ENCODE measurements at places on chromosomes 12 and 14. TPM values are rescaled to one million over a fixed set of nuclear protein-coding genes. Genes with fewer than 3 reads are reported as not detected.

The TAS2R19 gene
- polyA plus RNA-seq, result not detected

The KCNMB4 gene
- 5.6 TPM for polyA plus RNA-seq

The LRRC43 gene
- polyA plus RNA-seq, result 7.9 TPM

The PCED1B gene
- 2.8 TPM for polyA plus RNA-seq

The MDGA2 gene
- polyA plus RNA-seq, result not detected

The NOS1 gene
- polyA plus RNA-seq, result 1.3 TPM

The PDE3A gene
- 3.3 TPM for polyA plus RNA-seq

The RBM25 gene
- 18.8 TPM for polyA plus RNA-seq

The SERPINA10 gene
- polyA plus RNA-seq, result not detected

- DNase-seq, result no peak
- H3K4me1 ChIP-seq, result no peaks in the 10 kb centered on the region
- peak overlapping the region; percentile 87 for H3K4me3 ChIP-seq
- H3K27ac ChIP-seq, result no peak overlapping the region
Measured at GRCh38 chr12:79692860-79693577, 2.3 kb upstream of the PAWR start.

DNA sequence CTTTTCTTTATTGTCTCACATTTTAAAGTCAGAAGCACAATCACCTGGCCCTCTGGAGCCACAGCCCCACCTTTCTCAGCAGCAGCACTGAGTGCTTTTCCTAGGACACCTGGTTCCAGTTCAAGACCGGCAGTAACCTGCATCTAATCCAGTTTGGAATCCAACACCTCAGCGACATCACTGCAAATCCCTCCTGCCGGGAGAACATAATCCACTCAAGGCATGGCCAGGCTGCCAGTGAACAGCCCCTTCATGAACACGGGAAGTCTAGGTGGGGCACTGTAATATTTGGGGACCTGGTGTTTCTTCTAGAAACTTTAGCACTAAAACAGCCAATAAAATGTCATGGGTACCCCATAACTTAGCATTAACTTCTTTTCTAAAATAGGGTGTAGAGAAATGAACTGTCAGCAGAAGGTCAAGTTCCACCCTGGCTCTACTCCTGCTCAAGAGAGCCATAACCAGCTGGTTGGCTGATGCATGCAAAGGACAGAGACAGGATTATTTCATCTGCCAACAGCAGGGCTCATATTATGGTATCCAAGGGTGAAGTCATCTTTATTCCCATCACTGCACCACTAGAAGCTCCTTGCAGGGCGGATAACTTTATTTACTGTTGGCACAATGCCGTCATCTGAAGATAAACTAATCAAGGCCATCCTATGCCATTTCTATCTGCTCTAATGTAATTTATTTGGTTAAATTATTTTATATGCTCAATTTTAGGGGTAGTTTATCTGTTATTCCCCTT is 76.7 kb downstream of the TTC7B start:
- no peaks in the 10 kb centered on the region for H3K27me3 ChIP-seq
- H3K27ac ChIP-seq, result no peak overlapping the region
- H3K4me3 ChIP-seq, result no peak overlapping the region
- no peaks in the 10 kb centered on the region for H3K4me1 ChIP-seq

- no peaks in the 10 kb centered on the region for H3K36me3 ChIP-seq
- H3K4me3 ChIP-seq, result no peak overlapping the region
- no peaks in the 10 kb centered on the region for H3K27me3 ChIP-seq
- H3K27ac ChIP-seq, result no peak overlapping the region
- no peaks in the 10 kb centered on the region for H3K4me1 ChIP-seq
Measured at GRCh38 chr14:98943907-98944306, 328.1 kb downstream of the BCL11B start.

GRCh38 chr14:86015511-86015910 is 485.6 kb downstream of the FLRT2 start:
- DNase-seq, result no peak
- H3K4me3 ChIP-seq, result no peak overlapping the region
- no peaks in the 10 kb centered on the region for H3K4me1 ChIP-seq
- H3K27ac ChIP-seq, result no peak overlapping the region

GRCh38 chr14:53127832-53128231 is 25.3 kb downstream of the DDHD1 start:
- H3K27me3 ChIP-seq, result no peaks in the 10 kb centered on the region
- DNase-seq, result no peak
- no peaks in the 10 kb centered on the region for H3K36me3 ChIP-seq
- H3K27ac ChIP-seq, result no peak overlapping the region

DNA sequence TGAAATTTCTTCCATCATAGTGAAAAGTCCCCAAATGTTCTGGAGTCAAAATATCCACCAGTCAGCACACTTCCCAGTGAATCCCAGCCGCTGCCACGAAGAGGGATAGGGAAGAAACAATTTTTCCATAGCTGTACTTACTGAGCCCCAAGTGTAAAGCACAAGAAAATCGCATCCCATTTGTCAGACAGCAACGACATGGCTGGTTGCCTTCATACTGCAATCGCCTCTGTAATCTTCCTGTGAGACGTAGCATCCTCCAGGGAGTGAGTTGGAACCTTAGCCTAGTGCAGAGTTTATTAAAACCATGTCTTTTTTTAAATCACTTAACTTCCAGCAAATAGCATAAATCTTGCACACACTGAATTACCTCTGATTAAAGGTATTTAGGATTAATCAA is 56.8 kb downstream of the GNG2 start:
- DNase-seq, result no peak
- H3K4me3 ChIP-seq, result no peak overlapping the region
- no peaks in the 10 kb centered on the region for H3K4me1 ChIP-seq
- H3K27ac ChIP-seq, result no peak overlapping the region
- no peaks in the 10 kb centered on the region for H3K27me3 ChIP-seq

GRCh38 chr12:27201169-27201568 is 42.9 kb upstream of the STK38L start:
- DNase-seq, result no peak
- no peaks in the 10 kb centered on the region for H3K36me3 ChIP-seq
- no peaks in the 10 kb centered on the region for H3K27me3 ChIP-seq
- no peak overlapping the region for H3K27ac ChIP-seq

GRCh38 chr12:8504351-8504750 is 9.0 kb upstream of the CLEC4D start:
- no peaks in the 10 kb centered on the region for H3K36me3 ChIP-seq
- H3K27ac ChIP-seq, result no peak overlapping the region
- H3K4me1 ChIP-seq, result no peaks in the 10 kb centered on the region
- no peaks in the 10 kb centered on the region for H3K27me3 ChIP-seq
- no peak overlapping the region for H3K4me3 ChIP-seq
- DNase-seq, result no peak

GRCh38 chr14:92414690-92415445 is 91.9 kb downstream of the SLC24A4 start:
- H3K4me1 ChIP-seq, result no peaks in the 10 kb centered on the region
- H3K4me3 ChIP-seq, result no peak overlapping the region
- H3K27ac ChIP-seq, result no peak overlapping the region
- no peaks in the 10 kb centered on the region for H3K36me3 ChIP-seq
- DNase-seq, result no peak

DNA sequence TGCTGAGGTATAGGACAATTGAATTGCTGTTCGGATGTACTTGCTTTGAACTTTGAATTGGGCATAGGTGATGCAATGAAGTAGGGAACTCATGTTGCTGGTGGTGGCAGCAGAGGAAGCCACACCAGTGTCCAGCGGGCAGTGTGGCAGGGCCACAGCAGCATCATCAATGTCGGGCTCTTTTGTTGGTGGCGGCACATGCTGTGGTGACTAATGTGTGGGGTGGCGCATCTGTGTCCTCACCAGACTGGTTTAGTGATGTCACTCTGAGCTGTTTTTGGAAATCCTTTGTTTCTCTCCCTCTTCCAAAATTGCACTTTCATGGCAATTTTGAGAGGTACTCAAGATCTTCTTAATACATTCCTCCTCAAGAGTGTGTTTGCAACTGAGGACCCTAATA is 187.6 kb downstream of the ETNK1 start:
- H3K36me3 ChIP-seq, result no peaks in the 10 kb centered on the region
- H3K4me1 ChIP-seq, result no peaks in the 10 kb centered on the region
- H3K27me3 ChIP-seq, result no peaks in the 10 kb centered on the region

- no peaks in the 10 kb centered on the region for H3K4me1 ChIP-seq
- H3K27me3 ChIP-seq, result no peaks in the 10 kb centered on the region
- H3K4me3 ChIP-seq, result no peak overlapping the region
- no peaks in the 10 kb centered on the region for H3K36me3 ChIP-seq
- no peak for DNase-seq
Measured at GRCh38 chr12:15855646-15856045, 26.5 kb upstream of the STRAP start.

GRCh38 chr14:57918791-57919190 is 52.9 kb upstream of the SLC35F4 start:
- H3K4me1 ChIP-seq, result no peaks in the 10 kb centered on the region
- no peak overlapping the region for H3K4me3 ChIP-seq
- no peak for DNase-seq
- no peak overlapping the region for H3K27ac ChIP-seq
- H3K27me3 ChIP-seq, result no peaks in the 10 kb centered on the region
- no peaks in the 10 kb centered on the region for H3K36me3 ChIP-seq

- H3K27me3 ChIP-seq, result no peaks in the 10 kb centered on the region
- DNase-seq, result peak; percentile 77
- no peaks in the 10 kb centered on the region for H3K36me3 ChIP-seq
Measured at GRCh38 chr14:29584992-29585391, 342.7 kb downstream of the PRKD1 start.

DNA sequence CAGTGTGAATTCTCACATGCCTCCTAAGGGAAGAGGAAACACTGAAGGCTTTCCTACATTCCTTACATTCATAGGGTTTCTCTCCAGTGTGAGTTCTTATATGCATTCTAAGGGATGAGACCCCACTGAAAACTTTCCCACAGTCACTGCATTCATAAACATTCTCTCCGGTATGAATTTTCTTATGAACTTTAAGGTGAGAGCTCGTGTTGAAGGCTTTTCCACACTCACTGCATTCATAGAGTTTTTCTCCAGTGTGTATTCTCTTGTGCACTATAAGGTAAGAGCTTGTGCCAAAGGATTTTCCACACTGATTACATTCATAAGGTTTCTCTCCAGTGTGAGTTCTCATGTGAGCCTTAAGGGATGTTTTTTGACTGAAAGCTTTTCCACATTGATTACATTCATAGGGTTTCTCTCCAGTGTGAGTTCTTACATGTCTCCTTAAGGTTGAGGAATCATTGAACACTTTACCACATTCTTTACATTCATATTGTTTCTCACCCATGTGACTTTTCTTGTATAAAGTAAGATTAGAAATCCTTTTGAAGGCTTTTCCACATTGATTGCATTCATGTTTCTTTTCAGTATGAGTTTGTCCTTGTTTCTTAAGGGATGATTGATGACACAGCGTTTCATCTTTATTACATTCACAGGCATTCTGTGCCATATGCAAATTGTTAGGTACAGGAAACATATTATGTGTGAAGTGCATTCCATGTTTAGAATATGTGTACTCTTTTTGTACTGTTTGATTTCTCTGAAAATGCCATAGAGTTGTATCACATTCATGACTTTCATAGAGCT is 9.5 kb downstream of the ZNF891 start:
- H3K27ac ChIP-seq, result no peak overlapping the region
- peaks cover 25% of the 10 kb centered on the region for H3K36me3 ChIP-seq
- DNase-seq, result no peak
- H3K27me3 ChIP-seq, result no peaks in the 10 kb centered on the region

DNA sequence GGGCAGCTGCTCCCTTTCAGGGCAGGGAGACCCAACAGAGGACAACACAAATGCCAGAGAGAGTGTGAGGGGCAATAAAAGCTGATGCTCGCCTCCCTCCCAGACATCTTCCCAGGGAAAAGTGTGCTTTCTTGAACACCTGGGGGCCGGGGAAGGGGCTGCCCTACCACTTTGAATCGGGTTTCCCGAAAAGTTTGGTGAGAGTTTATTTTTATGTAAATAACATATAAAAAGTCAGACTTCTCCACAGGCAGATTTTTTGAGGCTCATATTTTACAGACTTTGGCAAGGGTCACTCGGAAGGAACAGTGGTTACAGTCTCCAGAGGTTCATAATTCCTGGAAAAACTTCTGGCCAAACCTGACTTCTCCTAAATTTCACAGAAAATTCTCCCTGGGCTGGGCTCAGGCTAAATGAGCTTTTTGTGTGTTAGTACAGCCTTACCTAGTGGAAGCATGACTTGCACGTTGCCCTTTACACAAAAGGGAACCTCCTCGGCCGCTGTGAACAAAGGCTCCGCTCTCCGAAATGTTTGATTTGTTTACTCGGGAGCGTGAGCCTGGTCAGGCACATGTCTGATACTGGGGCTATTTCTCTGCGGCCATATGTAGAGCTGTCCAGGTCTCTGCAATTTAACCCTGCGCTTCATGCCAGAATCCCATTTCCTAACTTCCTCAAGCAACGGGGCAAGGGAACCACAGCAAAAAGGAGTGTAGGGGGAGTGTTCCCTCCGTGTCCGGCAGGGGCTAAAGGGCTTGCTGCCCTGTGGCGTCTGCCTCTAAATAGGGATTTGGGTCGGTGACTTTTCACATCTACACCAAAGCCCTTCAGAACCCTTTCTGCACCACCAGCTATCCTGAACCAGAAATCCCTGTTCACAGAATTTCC is 3.4 kb downstream of the RTL1 start:
- H3K4me1 ChIP-seq, result no peaks in the 10 kb centered on the region
- DNase-seq, result no peak
- H3K27ac ChIP-seq, result no peak overlapping the region
- H3K36me3 ChIP-seq, result no peaks in the 10 kb centered on the region
- peak overlapping the region; percentile 21 for H3K4me3 ChIP-seq
- no peaks in the 10 kb centered on the region for H3K27me3 ChIP-seq

GRCh38 chr12:113059071-113059595 is 2.6 kb downstream of the DTX1 start:
- no peak overlapping the region for H3K27ac ChIP-seq
- no peaks in the 10 kb centered on the region for H3K4me1 ChIP-seq
- H3K4me3 ChIP-seq, result no peak overlapping the region
- DNase-seq, result no peak

DNA sequence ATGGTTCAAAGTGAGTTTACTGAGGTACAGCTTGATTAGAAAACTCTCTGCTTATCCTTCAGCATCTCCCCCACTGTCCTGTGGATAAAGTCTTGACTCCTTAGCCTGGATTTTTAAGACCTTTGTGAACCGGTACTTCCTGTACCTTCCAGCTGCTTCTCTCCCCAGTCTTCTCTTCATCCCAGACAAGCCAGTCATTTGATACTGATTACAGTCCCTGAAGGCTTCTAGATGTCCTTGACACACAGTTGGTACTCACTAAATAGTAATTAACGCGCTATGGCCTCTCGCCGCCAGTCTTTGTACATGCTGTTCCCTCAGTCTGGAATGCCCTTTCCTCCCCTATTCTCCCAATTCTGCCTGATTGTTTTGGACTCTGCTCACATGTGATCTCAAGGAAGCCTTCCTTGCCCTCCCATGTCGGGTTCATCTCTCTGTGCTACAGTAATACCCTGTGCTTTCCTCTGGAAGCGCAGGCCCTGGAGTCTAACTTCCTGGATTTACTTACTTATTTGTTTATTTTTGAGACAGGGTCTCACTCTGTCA is 50.6 kb upstream of the PTGR2 start:
- no peaks in the 10 kb centered on the region for H3K4me1 ChIP-seq
- no peak overlapping the region for H3K27ac ChIP-seq
- DNase-seq, result no peak
- H3K4me3 ChIP-seq, result no peak overlapping the region
- H3K36me3 ChIP-seq, result no peaks in the 10 kb centered on the region
